ENCODE measurements at places on chromosomes 3 and 15.

DNA sequence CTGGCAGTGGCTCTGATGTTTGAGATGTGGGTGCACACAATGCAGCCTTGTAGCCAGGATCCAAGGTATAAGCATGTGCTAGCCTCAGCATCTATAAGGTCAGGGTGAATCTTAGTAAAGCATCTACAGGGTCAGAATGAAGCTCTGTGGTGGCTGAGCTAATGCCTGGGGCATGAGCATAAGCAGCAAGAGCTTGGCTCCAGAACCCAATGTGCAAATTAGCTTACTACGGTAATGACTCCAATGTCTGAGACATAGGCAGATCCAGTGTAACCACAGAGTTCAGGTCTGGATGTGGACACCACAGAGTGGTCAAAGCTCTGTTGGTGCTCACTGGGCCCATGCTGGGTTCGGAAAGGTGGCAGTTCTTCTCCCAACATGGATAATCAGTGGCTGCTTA, 304.5 kb upstream of the NECTIN3 start:
- no peak for DNase-seq

- no peak for DNase-seq
Measured at GRCh38 chr3:193735850-193736249, 142.8 kb downstream of the OPA1 start.

- DNase-seq: no peak
Measured at GRCh38 chr3:119990888-119991287, 103.4 kb downstream of the GSK3B start.

DNA sequence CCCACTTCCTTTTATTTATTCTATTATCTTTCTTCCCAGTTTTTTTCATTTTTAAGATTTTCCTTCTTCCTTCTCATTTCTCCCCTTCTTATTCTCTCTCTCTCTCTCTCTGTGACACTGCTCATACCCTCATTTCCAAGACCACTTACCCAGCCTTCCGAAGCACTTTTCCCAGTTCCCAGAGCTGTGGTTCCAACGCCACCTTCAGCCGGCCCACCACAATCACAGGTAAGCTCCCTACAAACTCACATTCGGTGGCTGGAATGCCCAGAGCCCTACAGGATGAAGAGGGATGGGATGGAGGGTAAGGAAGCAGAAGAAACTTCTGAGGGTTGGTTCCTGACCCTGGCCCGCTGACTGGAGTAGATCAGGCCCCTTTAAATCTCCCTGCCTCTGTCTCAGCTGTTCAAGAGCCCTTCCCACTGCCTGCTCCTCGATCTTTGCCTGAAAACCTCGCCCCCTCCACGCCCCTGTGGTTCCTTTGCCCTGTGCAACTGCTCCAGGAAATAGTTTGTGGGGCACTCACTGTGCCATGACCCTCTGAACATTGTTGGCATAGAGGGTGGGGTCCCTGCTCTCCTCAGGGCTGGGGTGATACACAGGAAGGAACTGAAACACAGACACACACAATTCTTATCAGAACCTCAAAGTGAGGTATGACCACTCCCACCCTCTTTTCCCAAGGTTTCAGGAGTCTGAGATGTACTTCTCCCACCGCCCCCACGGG, 4.8 kb downstream of the LPCAT4 start:
- DNase-seq: no peak

- no peak for DNase-seq
Measured at GRCh38 chr3:86815880-86816279, 175.1 kb downstream of the VGLL3 start.

DNA sequence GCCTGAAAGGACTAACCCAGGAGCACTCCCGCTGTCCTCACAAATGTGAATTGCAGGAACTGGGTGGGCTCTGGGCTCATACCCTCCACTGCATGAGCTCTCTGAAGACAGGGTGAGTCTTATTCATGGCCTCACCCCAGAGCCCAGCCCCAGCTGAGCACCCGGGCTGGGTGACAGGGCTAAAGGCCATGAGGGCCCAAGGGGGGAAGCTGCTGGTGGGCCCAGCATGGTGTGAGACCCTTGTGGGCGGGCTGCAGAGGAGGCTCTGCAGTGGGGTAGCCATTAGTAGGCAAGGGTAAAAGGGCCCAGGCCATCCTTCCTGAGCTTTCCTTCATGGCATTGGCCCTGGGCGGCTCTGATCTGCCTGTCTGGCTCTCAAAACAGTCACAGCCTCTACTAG, 30.3 kb downstream of the SRPRB start:
- no peak for DNase-seq

DNA sequence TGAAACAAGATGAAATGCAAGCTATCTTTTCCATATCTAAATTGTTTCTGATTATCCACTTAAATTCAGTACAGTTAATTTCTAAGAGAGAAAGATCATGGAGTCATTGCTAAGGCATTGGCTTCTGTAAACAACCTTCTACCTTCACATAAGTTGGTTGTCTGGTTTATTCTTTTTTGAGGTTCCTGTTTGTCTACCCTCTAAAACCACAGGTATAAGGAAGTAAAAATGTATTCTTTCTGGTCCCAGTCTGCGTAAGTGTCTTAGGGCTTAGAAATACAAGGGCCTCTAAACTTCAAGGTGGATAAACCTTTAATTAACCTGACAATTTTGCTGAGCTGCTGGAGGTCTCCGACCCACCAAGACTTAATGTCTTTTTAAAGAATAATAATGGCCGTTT, 3.6 kb upstream of the ATOSA start:
- peak; percentile 54 for DNase-seq

GRCh38 chr3:180875124-180875698, 37.3 kb upstream of the FXR1 start:
- DNase-seq: no peak

DNA sequence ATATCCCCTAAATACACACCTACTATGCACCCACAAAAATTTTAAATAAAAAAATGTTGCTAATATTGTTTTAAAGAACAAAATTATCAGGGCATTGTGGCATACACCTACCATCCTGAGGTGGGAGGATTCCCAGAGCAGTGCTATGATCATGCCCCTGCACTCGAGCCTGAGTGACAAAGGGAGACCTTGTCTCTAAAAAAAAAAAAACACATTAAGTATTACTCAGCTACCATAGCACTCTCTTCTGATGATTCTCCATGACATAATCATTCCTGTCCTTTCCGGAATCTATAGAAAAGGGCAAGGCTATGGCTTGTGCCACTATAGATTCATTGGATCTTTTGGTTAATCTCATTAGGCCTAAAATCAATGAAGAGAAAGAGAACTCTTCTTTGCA, 77.4 kb downstream of the ACAP2 start:
- DNase-seq: no peak

- no peak for DNase-seq
Measured at GRCh38 chr3:141659821-141660613, 78.1 kb upstream of the RNF7 start.

GRCh38 chr15:64635499-64636495, 139.6 kb downstream of the RBPMS2 start:
- no peak for DNase-seq

DNA sequence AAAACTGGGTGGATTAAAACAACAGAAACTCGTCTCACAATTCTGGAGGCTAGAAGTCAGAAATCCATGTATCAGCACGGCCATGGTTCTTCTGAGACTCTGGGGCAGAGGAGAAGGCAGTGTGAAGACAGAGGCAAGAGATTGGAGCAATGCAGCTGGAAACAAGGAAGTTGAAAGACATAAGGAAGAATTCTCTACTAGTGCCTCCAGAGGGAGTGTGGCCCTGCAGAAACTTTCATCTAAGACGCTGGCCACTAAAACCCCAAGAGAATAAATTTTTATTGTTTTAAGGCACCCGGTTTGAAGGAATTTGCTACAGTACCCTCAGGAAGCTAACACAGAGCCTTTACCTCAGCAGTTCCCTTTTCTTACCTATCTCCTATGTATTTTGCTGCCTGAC, 1012.2 kb upstream of the CADM2 start:
- no peak for DNase-seq

GRCh38 chr3:188834349-188834748, 337.4 kb upstream of the TPRG1 start:
- DNase-seq: peak; percentile 7

- DNase-seq: no peak
Measured at GRCh38 chr15:80614711-80615360, 80.3 kb upstream of the ABHD17C start.

- DNase-seq: no peak
Measured at GRCh38 chr3:9349321-9350117, 13.3 kb upstream of the THUMPD3 start.

GRCh38 chr3:126049289-126050049, 34.5 kb downstream of the SLC41A3 start:
- no peak for DNase-seq

DNA sequence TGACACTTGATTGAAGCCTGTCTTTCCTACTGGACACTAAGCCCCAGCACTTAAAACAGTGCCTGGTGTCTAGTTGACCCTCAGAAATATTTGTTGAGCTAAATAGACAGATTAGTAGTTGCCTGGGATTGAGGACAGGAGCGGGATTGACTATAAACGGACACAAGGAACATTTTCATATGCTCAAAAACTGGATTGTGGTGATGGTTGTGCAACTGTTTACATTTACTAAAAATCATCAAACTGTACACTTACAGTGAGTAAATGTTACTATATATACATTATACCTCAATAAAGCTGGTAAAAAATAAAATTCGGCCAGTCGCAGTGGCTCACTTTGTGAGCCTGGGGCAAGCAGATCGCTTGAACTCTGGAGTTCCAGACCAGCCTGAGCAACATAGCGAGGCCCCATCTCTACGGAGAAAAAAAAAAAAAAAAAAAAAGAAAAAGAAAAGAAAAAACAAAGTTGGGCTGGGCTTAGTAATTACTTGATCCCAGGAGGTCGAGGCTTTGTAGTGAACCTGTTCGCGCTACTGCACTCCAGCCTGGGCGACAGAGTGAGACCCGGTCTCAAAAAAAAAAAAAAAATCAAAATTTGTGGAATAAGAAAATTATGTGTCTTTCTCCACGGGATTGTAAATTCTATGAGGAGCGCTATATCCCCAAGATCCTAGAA, 632 bp upstream of the IDH3A start:
- no peak for DNase-seq

DNA sequence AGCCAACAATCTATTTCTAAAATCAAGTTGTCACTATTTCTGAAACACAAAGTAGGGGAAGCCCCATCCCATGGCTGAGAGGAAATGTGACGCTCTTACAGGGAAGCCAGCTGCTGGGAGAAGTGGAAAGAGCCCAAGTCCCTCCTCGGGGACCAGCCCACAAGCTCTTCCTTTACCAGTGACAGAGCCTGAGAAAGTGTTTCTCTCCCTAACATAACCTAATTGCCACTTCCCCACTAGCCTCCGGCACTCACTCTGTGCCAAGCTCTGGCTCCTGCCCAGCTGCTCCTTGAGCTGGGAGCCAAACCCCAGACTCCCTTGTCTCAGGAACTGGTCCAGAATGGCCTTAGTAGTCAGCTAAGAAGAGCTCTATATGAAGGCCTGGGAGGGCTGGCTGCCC, 42.9 kb downstream of the TNFAIP8L3 start:
- no peak for DNase-seq

- no peak for DNase-seq
Measured at GRCh38 chr3:194468086-194468485, 18.7 kb downstream of the ATP13A3 start.

GRCh38 chr3:58333206-58334012, 717 bp downstream of the PXK start:
- peak; percentile 17 for DNase-seq

- DNase-seq: no peak
Measured at GRCh38 chr15:70541511-70541910, 221.8 kb downstream of the UACA start.

- DNase-seq: no peak
Measured at GRCh38 chr3:55207744-55208143, 279.4 kb downstream of the WNT5A start.

DNA sequence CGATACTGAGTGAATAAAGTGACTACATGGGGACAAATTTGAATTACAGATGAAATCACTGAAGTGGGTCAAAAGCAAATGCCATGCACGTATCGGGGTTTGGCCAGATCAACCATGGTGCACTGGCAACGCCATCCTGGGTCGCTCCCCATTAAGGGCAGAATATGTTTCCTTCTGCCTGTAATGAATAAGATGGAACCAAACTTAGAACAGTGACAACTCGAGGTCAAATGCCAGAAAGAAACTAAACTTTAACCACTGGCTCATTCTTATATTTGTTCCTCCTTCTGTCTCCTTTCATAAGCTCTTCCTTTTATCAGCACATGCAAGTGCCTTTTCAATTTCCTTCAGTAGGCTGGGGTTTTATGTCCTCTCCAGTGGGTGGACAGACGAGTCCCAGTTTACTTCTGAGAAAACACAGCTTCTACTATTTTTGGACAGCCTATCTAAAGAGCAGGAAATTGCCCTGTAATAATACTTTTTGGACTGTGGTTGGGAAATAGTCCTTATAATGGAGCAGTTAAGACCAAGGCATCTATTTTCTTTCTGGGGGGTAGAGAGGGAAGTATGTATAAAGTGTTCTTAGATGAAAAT, 61.4 kb downstream of the WHAMM start:
- no peak for DNase-seq

GRCh38 chr3:45974686-45975085, 20.9 kb downstream of the FYCO1 start:
- DNase-seq: no peak

GRCh38 chr3:11832981-11833905, 13.4 kb downstream of the TAMM41 start:
- no peak for DNase-seq

DNA sequence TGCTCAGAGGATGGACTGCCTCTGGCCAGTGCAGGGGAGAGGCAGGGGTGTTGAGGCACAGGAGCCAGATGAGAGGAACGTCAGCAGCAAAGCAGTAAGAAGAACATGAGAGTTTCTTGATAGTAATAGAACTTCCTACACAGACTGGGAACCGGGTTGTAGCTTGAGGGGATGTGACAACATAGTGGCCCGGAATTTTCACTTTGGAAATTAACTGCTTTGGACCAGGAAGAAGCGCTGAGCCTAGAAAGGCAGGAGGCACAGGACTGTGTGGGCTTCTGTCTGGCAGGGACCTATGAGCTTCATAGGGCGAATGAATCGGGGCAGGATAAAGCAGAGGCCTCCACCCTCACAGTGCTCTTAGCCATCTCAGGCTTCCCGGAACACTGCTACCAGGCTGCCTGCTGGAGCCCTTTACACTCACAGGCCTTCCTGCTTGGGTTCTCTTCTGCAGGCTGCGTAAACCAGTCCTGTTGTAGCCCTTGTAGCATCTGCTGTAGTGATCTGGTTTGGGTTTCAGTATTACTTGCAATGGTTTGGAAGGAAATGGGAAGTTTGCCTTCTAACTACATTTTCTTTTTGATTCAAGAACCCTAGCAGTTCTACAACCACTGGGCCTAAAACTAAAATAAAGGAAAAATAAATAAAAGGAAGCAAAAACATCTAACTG, 3.3 kb upstream of the ADPGK start:
- DNase-seq: no peak

DNA sequence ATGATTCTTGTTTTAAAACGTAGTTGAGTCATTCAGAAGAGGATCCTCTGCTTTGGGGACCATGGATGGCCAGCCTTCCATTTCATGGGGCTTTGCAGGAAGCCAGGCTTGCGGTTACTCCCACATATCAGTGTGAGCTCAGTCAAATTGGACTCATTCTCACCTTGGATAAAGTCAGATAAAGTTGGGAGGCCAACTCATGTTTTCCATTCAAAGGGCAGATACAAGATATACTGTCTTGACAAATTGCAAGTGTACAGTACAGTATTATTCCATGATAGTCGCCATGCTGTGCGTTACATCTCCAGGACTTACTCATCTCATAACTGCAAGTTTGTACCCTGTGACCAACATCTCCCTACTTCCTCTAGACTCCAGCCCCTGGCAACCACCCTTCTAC, 25.5 kb upstream of the B3GNT5 start:
- no peak for DNase-seq

- no peak for DNase-seq
Measured at GRCh38 chr3:51711352-51712037, 4.6 kb downstream of the GRM2 start.

- no peak for DNase-seq
Measured at GRCh38 chr3:37765591-37766488, 95.8 kb upstream of the CTDSPL start.
